ENCODE measurements at places on chromosomes 2 and 18.

DNA sequence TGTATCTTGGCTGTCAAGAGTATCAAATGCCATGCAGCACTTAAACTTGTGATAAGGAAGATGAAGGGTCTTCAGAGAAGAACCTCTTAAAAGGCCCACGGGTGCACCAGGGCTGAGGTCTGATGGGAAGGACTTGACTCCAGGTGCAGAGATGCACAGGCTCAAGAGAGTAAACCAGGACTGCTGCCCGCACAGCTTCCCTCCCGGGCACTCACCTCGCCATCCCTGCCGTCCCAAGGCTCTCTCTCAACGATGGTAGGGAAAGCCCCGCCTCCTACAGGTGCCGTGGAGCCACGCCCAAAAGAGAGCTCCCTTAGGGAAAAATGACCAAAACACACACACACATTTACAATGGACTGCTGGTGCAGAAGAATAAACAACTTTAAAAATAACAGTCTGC, 27.9 kb downstream of the PDIA6 start:
- DNase-seq, result no peak

DNA sequence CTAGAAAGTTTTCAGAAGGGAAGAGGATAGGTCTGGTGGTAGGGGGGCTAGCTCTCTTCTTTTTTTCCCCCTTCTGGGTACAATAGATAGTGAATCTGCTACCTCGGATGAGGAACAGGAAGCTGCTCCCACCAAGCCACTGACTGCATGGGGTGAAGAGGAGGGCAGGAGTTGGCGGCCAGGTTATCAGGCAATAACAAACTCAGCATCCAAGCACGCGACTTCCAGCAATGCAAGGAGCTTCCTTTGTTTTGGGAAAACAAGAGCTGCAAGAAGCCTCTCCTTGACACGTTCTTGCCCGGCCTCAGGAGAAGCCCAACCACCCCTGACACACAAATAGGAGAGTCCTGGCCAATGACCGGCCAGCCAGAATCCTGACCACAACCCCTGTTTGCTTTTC, 32.2 kb downstream of the NHEJ1 start:
- DNase-seq, result no peak

DNA sequence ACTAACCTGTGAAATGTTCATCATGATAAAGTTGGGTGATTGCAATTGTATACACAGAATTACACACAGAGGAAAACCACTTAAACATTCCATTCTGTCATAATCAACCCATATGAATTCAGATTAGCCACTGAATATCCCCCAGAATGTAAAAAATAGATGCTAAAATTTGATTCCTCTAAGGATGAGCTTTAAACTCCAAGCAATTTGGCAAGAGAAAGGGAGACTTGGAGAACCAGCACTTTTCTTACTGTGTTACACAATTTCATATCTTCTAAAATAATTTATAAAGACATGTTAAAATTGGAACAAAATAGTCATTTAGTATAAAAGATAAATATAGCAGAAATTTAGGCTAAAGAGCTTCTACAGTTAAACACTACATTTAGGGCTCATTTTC, 146.3 kb upstream of the LMAN1 start:
- no peak for DNase-seq

DNA sequence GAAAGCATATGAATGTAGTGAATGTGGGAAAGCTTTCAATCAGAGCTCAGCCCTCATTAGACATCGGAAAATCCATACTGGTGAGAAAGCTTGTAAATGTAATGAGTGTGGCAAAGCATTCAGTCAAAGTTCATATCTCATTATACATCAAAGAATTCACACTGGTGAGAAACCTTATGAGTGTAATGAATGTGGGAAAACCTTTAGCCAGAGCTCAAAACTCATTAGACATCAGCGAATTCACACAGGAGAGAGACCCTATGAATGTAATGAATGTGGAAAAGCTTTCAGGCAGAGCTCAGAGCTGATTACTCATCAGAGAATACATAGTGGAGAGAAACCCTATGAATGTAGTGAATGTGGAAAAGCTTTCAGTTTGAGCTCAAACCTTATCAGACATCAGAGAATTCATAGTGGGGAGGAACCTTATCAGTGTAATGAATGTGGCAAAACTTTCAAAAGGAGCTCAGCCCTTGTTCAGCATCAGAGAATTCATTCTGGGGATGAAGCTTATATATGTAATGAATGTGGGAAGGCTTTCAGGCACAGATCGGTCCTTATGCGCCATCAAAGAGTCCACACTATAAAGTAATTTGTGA, 5.0 kb downstream of the ZNF397 start:
- DNase-seq, result no peak

- no peak for DNase-seq
These were observed 879.4 kb downstream of the BCL11A start for GRCh38 chr2:59674100-59674499.

GRCh38 chr18:62876828-62877227, 161.5 kb downstream of the PHLPP1 start:
- no peak for DNase-seq
